ENCODE measurements at places on chromosomes 2 and 18.

DNA sequence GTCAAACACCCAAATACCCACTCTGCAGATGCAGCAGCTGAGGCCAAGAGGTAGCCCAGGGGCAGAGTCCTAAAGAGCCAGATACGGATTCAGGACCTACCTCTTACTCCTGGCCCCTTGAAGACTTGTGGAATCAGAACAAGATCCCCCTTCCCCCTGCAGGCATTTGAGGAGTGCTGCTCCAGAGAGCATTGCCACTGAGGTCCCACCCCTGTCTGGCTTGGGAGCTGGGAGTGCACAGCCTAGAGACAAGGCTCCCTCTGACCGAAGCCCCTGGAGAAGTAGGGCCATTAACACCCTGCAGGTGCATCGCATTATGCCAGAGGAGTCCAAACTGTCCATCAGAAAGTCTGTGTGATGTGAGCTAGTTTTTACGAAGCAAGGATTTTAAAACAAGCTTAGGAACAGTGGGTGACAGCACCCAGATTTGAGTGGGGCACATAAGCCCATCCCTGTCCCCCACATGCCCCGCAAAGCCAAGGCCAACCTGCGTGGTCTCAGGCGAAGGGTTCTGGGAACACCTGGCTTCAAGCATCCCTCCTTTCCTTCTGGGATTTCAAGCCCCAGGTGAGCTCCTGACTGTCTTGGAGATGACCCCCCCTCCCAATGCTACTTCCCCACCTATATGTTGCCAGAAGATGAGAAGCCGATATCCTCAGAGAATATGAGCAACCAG, 48.4 kb downstream of the MTERF4 start:
- DNase-seq = no peak

DNA sequence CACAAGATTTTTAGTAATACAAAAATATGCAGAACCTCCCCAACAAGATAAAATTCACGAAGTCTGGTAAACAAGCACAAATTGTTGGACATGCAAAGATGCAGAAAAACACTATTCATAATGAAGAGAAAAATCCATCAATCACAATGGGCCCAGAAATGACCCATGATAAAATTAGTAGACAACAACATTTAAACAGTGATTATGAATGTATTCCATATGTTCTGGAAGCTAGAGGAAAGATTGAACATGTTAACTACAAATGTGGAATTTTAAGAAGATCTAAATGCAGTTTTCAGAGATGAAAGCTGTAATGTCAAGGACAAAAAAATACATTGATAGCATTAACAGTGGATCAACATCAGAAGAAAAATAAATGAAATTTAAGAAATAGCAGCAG, 243.3 kb upstream of the LINC00305 start:
- no peak for DNase-seq

GRCh38 chr2:32752205-32752604, 124.4 kb downstream of the TTC27 start:
- DNase-seq = no peak

DNA sequence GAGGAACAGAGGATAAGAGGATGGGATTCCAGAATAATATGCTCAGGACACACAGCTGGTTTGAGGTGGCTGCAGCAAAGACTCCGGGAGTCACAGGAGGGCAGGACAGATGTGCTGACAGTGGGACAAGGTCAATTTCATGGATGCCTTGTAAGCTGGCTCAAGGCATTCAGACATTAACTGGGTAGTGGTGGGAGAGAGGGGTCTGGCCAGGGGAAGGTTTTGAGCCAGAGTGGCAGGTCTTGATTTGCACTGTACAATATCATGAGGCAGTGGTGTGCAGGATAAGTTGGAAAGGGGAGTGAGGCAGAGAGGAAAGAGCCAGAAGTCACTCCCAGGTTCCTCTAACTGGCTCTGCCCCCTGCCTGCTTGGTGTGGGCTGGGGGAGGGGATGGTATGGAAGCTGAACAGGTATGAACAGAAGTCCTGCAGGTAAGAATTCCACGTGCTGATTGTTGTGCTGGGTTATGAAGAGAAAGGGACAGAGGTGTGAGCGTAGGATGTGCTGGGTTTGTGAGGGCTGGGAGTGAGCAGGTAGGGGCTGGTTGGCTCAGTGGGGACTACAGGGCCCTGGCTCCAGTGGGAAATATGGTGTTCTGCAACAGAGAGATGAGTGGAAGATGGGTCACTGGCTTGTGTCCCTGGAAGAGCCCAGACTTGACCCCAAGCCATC, 141.7 kb upstream of the COPS8 start:
- no peak for DNase-seq

- DNase-seq = no peak
These were observed 1485.1 kb upstream of the TMEFF2 start for GRCh38 chr2:193679847-193680246.

All from 8988T (cell line).